Hypothalamus (tissue), 51 donors: ENCODE measurements at places on chromosomes 5 and 9.

- no peak for DNase-seq
These were observed 19.7 kb downstream of the PTTG1 start for GRCh38 chr5:160441311-160441781.

DNA sequence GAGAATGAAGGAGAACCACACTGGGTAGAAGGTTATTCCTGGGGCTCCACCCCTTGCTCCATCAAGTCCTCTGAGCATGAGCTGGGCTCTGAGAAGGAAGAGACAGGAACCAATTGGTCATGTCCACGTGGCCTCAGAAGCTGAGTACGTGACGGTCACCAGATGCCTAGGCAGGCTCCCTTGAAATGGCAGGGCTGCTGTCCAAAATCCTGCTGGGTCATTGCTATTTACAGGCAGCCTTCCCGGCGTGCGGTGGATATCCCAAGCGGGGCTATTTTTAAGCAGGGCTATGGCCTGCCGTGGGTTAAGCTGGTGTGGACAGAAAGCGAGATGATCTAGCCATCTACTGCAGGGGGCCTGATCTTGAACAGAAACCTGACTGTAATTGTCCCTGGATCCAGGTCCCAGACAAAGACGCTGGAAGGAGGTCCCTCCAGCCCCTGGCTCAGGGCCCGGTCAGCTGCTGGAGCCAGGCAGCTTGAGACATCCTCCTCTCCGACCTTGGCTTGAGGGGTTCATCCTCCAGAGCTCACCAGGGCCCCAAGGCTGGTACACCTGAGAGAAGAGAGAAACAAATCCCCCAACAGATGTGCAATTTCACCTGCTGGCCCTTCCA is 550 bp upstream of the CKMT2 start:
- DNase-seq: no peak

GRCh38 chr5:13251623-13252376 is 692.7 kb downstream of the DNAH5 start:
- no peak for DNase-seq

DNA sequence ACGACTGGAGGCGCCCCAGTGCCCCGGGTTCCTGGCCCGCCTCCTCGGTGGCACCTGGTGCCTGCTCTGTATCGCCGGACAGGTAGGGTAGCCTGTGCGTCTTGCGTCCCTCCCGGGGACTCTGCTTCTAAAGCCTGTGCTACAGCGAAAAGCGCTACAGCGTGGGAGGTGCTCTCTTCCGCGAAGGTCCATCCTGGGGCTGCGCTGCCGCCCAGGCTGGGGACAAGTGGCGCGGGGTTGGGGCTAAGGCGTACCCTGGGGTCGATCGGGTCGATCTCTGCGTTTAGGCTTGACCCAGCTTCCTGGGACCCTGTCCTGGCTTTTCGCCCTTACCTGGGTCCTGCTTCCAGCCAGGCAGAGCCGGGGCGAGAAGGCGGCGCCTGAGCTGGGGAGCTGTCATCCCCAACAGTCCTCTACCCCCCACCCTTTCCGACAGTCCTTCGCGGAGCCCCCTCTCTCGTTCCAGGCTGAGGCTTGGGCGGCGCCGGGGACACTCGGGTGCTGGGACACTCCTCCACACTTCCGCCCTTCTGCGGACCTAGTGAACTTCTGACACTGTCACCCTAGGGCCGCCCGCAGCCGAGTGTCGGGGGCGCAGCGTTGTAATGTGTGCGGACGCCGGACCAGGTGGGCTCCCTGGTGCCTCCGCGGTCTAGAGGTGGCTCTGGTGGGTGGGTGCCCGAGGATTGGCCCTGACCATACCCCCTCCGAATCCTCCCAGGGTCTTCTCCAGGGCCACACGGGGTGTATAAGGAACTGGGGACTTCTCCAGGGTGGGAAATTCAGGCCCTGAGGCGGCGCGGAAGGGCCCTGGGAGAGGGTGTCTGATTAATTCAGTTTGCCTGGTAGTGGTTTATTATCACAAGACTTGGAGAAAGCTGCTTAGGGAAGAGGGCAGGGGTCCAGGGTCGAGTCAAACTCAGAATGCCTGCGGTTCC is 328.2 kb downstream of the SH3GL2 start:
- no peak for DNase-seq

DNA sequence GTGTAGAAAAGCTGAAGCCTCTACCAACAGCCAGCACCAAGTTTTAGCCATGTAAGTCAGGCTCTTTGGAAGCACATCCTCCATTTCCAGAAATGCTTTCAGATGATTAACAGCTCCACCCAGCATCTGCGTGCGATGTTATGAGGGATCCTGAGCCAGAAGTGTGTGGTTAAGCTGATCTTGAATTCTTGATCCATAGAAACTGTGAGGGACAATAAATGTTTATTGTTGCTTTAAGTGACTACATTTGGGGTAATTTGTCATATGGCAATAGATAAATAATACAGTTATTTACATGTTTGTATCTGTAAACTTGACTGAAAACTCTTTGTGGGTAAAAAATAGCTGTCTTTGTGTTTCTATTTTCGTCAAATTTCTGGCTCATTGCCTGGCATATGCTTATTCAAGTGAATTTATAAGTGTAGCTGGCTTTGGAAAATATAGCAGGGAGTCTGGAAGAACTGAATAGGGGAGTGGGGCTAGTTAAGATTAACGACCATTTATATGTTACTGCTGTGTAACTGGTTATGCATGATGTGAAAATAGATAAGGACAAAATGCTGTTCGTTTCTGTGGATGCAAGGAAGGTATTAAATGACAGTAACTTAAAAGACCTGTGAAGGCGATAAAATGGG is 234.1 kb downstream of the LRRC70 start:
- DNase-seq: no peak

DNA sequence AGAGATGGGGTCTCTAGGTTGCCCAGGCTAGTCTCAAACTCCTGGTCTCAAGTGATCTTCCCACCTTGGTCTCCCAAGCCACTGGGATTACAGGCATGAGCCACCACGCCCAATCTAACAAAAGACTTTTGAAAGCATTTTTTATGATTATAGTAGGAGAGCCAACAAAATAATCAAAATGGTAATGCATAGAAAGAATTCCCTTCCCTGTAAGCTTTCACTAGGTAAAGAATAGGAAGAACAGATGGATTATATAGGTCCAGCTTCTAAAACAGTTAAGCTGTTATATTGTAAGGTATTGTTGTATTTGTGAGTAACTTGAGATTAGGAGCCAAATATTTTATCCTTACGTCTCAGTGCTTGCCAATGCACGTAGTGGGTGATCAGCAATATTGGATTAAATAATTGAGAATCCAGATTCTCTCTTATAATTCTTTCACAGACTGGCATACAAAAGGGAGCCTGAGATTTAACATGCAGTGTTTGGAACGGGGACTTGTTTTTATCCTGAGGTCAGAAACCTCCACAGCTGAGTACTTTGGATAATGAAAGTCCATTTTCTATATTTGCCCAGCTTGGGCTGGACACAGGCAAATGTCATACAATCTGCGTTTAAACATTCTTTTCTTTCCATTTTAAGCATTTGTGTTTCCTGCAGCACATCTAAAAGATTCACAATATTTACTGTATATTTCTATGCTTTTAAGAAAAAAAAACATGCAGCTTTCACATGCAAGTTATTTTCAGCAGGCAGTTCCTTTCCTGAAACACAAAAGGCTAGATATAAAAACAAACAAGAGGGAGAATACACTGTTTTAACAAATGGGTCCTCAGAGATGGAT is 238.4 kb downstream of the ARRDC3 start:
- DNase-seq: no peak

- no peak for DNase-seq
These were observed 169.2 kb upstream of the MVB12B start for GRCh38 chr9:126157423-126157822.

DNA sequence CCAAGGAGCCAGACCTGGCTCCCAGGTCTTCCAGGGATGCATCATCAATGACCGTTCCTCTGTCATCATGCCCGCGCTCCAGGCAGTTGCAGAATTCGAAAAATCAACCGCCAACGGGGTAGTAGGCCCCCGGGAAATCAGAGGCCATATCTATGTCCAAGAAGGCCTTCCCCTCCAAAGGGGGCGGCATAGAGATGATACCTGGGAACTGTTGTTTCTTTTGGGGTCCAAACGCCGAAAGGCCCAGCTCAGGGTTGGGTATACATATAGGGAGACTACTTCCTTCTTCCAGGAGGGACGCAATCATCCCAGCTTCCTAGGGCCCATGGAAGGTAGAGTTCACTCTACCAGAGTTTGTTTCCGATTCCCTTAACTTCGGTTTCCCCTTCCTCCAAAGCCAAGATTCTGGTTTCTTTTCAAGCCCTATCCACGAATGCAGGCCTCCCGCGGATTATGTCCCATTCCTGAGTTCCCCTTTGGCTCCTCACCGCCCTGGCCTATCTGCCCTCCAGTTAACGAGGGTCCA is 754 bp downstream of the DCAF12 start:
- no peak for DNase-seq

GRCh38 chr9:117860849-117861248 is 156.6 kb downstream of the TLR4 start:
- no peak for DNase-seq

DNA sequence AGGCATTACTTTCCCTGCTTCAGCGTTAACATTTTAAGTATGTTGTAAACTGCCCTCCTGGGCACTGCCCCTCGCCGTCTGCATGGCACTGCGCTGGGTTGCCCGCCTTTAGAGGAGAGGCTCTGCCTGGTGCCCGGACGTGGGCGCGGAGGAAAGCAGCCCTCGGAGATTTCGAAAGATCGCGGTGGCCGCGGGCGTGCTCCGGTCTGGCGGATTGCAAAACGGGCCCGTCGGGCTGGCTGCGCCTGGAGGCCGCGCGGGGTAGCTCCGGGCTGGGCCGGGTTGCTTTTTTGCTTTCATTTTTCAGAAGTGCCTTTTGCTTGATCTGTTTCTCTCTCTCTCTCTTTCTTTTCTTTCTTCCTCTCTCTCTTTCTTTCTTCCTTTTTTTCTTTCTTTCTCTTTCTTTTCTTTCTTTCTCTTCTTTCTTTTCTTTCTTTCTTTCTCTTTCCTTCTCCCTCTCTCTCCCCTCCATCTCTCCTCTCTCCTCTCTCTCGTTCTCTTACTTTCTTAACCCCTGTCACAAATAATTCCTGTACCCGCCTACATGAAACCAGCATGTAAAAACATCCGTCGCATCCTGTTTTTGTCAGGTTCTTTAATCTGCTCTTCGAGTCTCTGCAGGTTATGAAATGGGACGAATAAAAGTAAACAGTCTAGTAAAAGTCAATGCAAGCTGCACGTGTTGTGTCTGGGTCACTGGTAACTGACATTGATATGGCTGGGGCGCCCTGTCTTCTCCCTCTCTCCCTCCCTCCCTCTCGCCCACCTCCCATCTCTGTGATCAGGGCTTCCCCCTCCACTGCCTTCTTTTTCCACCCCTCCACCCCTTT is 1.7 kb downstream of the FST start:
- DNase-seq: no peak

- DNase-seq: no peak
These were observed 27.4 kb downstream of the QRFP start for GRCh38 chr9:130869250-130869649.

DNA sequence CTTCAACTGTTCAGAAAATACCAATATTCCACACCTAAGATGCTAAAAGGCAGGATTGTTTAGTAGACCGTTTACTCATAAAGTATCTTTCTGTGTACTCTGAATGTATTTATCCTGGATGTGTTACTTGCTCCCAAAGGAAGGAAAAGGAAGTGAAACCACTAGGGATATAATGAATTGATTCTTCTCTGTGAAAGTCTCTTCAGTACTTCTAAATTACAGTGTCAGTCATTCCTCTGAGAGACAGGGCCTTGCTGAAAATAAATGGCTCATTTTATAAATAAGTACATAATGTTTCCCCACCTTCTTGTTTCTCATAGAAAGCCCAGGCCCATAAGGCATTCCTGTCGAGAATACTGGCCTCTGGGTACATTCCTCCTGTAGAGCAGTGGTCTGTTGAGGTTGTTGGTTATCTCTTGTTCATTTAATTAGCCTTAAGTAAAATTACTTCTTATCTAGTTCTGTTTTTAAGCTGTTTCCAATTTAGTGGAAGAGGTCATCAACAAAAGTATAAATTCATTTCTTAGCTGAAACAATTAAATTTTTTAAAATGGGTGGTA is 1.6 kb downstream of the HAPLN1 start:
- no peak for DNase-seq

- DNase-seq: no peak
These were observed 17.2 kb downstream of the S100Z start for GRCh38 chr5:76867038-76867437.

DNA sequence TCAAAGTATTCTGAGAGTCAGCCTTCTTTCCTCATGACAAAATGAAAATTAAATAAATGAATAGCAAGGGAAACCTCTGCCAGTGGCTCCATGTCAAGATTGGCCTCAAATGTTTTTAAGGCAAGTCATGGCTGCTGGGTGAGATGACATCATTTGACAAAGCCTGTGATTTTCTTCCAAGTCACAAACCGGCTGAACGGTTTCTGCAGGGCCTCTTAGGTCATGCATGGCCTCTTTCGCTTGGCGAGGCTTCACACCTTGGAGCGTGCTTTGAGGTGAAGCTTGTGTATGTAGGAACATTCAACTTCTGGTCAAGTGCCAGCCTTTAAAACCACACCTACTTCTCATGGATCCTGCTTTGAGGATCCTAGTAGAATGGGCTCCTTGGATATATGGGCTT is 161.0 kb upstream of the ZNF618 start:
- no peak for DNase-seq

DNA sequence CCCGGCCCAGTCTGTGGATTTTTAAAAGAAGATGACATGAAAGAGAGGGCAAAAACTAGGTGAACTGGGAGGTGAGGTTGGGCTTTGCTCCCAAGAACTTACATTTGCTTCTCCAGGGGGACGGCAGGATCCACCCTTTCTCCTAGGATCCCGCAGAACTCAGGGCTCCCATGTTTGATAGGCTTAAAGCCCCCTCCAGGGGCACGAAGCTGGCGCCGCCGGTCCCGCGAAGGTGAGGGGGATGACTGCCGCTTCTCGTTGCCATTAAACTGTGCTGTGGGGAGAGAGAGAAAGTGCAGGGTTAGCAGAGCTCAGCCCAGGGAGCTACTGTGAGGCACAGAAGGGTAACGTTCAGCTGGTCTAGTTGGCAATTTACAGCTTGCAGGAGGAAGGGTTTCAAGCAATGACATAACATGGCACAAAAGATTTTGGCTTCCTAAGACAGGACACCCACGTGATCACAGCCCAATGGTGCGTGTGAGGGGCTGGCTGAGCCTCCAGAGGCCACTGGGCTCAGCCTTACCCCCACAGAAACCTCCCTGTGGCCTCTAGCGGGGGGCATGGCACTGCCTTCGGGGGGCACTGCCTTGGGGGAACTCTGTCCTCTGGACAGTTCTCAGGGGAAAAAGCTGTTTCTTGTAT is 52.0 kb upstream of the SLC25A51 start:
- DNase-seq: no peak

- no peak for DNase-seq
These were observed 155.2 kb downstream of the BAAT start for GRCh38 chr9:101229606-101230005.

- no peak for DNase-seq
These were observed 13.2 kb upstream of the ERMP1 start for GRCh38 chr9:5846096-5846495.

DNA sequence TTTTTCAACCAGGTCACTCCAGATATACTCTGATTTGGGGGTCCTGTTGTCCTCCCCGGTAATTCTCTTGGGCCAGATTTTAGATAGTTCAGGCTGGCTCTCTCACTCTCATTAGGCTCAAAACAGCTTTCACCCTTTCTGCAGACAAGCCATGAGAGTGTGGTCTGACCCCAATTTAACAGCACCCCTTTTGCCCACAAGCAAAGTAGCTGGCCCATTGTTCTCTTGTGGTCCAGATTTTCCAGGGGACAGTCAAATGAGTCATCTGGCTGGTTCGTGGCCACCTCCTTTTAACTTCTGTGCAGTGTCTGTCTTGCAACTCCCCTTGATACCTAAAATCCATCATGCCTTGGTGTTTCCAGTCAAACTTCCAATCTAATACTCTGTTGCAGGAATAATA is 16.5 kb downstream of the BHMT2 start:
- no peak for DNase-seq

GRCh38 chr9:131255676-131256197 is 20.6 kb downstream of the FAM78A start:
- no peak for DNase-seq
